ENCODE measurements at places on chromosomes 7 and 10.

DNA sequence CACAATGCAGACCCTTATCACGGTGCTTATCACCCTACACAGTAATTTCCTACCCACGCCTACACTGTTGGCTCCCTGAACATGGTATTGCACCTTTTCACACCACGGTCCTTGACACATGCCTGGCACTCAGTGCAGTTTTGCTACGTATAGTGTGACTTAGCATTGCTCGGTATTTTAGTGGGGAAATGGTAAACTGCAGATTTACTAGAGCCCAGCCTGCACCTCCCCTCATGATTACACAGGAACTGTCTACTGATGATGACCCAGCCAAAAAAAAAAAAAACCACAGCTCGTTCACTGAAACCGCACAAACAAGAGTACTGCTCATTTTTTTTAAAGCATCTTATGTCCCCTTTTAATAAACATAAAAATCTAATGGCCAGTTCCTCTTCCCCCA lies 124.2 kb upstream of the ZNF746 start:
- DNase-seq, result no peak

DNA sequence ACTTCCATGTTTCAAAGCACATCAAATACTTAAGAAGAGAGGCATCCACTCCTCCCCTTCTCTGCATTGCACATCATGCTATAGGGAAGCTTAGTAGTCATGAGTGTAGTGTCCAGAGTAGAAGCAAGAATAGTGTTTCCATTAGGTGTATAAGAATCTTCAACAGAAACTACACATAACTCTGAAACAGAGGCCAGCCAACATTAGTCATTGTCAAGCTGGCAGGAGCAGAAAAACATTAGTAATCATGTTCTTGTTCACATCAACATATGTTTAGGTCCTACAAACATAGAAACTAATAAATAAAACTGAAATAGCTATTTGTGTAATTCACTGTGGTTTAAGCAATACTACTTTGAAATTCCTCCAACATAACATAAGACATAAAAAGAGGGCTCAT lies 370.2 kb downstream of the PPP1R3A start:
- DNase-seq, result no peak

DNA sequence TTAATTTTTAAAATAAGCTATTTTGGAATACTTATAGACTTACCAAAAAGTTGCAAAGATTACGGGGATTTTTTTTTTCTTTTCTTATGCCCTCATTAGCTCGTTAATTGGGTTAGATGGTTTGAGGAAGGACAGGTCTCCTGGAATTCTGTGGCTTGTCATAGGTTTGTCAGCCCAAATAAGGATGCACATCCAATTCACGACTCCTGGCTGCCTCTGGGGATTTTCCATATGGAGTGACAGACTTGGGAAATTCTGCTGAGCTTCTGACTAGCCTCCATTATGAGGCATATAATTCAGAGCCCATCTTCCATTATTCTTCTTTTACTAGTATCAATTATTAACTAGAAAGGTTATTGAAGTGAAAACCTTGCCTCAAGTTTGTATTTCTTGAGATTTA lies 102.1 kb downstream of the AUTS2 start:
- DNase-seq, result no peak

- no peak for DNase-seq
Measured at GRCh38 chr7:121084256-121084655, 95.7 kb downstream of the CPED1 start.

DNA sequence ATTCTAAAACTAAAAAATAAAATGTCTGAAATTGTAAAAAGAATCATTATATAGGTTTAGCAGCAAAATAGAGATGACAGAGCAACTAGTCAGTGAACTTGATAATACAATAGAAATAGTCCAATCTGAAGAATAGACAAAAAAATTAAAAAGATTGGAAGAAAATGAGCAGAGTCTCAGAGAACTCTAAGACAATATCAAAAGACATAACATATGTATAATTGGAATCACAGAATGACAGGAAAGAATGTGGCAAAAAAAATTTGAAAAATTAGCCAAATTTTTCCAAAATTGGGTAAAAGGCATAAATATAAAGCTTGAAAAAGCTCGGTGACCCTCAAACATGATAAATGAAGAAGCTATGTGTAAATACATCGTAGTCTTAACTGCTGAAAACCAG lies 38.0 kb upstream of the CASD1 start:
- no peak for DNase-seq

DNA sequence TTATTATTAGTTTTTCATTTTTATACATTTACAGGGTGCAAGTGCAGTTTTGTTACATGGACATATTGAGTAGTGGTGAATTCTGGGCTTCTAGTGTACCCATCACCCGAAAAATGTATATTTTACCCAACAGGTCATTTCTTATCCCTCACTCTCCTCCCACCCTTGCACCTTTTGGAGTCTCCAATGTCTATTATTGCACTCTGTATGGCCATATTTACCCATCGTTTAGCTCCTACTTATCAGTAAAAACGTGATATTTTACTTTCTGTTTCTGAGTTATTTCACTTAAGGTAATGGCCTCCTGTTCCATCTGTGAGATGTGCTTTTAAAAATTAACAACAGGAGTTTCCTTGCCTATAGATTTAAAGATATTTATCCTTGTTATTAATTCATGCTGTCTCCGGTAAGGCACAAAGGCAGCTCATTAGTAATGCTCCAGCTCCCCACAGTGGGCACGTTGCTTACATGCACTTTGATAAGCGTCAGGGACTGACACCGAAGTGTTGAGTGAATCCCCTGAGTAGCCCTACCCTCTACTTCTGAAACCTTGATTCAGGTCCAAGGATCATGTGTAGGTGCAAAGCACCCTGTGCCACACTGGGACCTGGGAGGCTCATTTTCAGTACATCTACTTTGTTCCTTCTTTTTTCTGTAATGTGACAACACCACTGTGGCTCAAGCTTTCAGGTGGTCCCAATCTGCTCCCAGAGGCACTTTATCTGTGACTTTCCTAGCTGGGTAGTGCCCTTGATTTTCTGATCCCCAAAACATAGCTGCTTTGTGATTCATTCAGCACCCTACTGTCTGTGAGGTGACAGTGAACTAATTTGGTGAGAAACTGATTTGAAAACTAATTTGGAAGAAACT lies 27.3 kb downstream of the HYAL4 start:
- DNase-seq, result no peak

GRCh38 chr7:7895004-7895650 lies 73.5 kb upstream of the GLCCI1 start:
- no peak for DNase-seq

- DNase-seq, result no peak
Measured at GRCh38 chr10:35743851-35744250, 101.8 kb upstream of the FZD8 start.

- no peak for DNase-seq
Measured at GRCh38 chr7:87038993-87039690, 20.3 kb downstream of the ELAPOR2 start.

DNA sequence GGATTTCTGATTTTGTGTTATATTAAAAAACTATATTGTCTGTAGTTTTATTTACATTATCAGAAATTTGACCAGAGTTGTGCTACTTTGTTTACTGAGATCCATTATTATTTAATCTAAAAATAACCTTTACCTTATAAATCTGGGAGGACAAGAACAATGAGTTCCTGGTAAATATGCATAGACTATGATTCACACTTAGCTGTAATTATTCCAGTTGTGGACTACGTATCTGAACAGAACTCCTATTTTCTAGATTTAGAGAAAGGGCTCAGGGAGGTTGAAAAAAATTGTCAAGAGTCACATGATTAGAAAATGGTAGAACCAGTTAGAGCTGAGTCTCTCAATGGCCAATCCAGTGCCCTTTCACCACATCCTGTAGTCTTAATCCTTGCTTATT lies 4.2 kb upstream of the GPR158 start:
- no peak for DNase-seq

DNA sequence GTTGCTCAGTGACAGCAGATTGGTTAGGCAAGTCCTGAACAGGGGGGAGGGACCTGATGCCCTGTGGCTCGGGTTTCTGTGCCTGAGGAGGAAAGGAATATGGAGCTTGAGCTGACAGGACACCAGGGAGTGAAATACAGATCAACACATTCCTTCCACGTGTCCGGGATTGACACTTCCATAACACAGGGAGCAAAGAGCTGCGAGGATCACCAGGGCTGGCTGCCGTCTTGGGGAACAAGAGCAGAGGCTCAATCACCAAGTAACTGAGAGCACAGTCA lies 36.7 kb upstream of the EFCAB10 start:
- no peak for DNase-seq

DNA sequence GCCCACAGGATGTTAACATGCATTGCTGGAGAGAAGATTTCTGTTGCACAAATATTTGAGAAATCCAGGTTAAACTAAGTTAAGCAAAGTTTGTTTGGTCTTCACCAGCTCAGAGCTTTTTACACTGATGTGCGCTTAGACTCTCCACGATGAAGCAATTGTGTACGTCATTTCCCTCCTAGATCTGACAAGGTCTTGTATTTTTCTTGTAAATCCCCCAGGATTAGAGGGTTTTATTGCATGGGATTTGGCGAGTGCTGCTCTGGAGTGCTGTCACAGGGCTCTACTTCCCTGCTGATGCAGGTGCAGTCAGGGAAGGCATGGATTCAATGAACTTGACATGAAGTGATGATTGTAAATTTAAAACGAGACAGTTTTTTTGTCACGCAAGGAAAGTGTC lies 173.3 kb downstream of the PDE1C start:
- DNase-seq, result no peak

Measured in GF-D8 (cell line).